ENCODE measurements at places on chromosomes 1 and 21.

GRCh38 chr1:199041173-199041914, 402.5 kb downstream of the PTPRC start:
- DNase-seq: no peak

DNA sequence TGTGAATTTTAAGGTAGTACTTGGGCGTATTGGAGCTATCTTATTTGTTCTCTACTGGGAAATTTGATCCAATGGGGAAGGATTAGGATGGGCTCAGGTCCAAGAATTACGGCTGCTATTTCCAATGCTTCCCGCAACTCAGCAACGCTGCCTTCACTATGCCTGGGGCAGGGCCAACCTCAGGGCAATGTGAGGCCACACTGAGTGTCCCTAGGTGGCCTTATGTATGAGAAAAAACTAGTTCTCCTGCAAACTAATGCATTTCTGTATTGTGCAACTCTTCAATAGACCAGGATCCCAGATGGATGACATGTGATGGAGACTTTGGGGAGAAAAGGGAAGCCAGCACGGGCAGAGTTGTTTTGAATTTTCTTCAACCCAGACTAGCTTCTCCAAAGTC, 168.1 kb downstream of the DUSP10 start:
- no peak for DNase-seq

DNA sequence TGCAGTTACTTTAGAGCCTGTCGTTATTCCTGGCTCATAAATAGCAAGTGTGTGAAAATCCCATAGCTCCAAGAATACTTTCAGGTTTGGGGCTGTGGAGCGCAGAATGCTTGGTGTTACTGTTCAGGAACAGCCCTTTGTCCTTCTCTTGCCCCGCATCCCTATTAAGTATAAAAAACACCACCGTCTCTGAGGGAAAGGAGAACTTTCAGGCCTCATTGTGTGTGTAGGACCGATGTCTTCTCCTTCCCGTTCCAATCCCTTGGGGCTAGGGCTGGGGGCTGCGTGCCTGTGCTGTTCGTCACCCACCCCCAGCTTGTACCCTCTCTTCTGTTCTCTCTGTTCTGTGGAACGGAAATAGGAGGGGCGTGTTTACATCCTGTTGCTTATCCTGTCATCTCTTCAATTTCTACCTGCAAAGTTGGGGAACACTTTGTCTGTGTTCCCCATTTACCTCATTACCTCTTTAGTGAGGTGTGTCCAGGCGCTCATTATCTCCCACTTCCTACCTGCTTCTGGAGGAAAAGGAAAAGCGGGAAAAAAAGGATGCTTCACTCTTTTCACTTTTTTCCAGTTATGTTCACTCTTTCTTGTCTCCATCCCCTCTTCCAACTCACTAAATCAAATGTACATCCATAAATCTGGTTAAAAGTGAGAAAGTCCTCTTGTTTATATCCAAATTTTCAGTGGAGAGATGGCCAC, 788 bp upstream of the TXNIP start:
- peak; percentile 33 for DNase-seq

DNA sequence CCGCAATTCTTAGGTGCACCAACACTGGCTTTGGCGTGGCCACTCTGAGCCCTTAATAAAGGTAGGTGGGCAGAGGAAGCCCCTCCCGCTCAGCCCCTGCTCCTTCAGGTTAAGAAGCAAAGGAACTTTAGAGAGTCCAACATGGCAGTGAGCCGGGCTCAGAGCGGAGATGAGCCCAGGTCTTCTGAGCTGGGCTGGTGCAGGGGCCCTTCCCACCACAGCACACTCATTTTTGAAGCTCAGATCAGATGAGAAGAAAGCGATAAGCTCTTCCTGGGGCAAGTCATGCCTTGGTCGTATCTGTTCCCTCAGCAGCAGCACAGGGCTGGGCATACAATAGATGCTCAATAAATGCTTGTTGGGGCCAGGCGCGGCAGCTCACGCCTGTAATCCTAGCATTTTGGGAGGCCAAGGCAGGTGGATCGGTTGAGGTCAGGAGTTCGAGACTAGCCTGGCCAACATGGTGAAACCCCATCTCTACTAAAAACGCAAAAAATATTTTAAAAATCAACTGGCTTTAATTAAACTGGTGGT, 51.1 kb upstream of the TARDBP start:
- no peak for DNase-seq

GRCh38 chr1:240190881-240191401, 99.3 kb downstream of the FMN2 start:
- DNase-seq: no peak

- no peak for DNase-seq
Observed at GRCh38 chr1:154769193-154769895, 100.7 kb downstream of the KCNN3 start.

DNA sequence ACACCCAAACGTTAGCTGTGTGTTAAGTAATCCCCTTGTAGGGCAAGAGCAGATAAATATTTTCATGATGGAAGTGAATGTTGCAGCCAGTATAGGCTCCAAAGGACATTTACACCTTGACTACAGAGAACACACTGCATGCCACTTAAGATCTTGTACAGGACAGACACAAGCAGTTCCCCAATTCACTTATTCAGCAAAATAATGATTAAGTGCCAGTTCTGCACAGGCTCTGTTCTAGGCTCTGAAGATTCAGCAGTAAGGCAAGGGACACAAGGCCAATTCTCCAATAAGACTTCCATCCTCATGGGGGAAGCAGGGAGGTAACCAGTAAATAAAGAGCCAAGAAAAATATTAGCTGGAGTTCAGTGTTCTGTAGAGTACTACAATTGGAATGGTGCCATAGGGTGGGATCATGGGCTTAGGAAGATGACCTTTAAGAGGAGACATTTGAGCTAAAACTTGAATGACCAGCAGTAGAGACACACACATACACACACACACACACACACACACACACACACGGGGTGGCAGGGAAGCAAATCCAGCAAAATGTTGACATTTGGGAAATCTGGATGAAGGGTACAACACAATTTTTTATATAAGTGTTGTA, 199.9 kb upstream of the JUN start:
- no peak for DNase-seq

GRCh38 chr1:84971957-84972356, 25.0 kb downstream of the MCOLN2 start:
- DNase-seq: no peak

DNA sequence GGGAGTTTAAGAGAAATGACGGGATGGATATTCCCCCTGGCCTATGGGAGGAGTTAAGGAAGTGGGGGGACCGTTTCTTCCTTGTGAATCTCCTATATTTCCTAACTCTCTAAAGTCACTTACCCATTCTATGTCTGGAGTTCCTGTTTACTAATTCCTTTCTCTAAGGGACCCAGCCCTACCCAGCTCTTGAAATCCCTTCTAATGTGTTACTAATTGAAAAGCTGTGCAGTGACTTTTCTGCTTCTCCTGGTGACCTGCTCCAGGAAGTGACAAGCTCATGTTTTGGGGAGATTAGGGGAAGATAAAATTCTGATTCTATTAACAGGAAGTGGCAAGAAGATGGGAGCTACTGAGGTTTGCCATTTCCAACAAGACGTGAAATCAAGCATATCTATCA, 4.0 kb upstream of the SAMSN1 start:
- no peak for DNase-seq

- DNase-seq: no peak
Observed at GRCh38 chr1:181100015-181100905, 11.8 kb downstream of the IER5 start.

GRCh38 chr1:46960250-46960649, 19.0 kb upstream of the CYP4A11 start:
- no peak for DNase-seq

- no peak for DNase-seq
Observed at GRCh38 chr1:22410928-22411495, 40.6 kb upstream of the ZBTB40 start.

DNA sequence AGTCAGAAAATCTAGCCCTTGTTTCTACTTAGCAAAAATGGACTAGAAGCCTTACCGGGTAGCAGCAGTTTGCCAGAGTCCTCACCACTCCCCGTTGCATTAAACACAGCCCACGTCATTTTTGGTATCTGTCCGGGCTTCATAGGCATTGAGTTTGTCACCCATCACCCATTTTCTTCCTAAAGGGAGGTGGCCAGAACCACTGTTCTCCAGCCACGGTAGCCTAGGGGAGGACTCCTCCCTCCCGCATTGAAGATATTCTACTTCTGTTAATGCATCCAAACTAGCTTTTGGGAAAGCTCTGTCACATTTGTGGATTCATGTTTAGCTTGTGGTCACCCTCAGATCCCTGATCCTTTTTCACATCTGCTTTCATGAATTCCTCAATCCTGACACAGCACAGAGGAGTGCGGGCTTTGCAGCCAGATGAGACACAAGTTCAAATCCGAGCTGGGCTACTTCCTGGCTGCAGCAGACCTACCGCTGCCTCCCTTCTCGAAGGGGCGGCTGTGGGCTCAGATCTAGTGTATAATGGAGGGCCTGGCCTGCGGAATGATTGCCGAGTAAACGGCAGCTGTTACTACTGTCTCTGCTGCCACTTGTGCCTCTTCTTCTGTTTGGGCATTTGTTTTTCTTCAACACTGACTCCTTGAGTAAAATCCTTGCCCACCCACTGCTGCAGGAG, 63.2 kb upstream of the EFHD2 start:
- no peak for DNase-seq

GRCh38 chr1:46522184-46522968, 29.1 kb downstream of the KNCN start:
- DNase-seq: no peak

GRCh38 chr1:180854456-180854855, 58.2 kb upstream of the KIAA1614 start:
- no peak for DNase-seq

DNA sequence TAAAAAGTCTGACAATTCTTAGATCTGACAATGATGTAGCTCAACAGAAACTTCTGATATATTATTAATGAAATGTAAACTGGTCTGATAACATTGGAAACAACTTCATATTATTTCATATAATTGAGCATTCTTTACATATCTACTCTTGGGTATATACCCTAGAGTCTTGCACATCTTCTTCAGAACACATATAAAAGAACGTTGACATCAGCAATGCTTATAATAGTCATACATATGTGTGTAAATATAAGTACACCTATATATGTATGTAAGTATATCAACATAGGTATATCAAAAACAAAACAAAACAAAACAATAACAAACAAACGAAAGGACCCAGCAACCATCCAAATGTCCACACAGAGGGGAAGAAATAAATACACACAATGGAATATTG, 38.4 kb downstream of the NRIP1 start:
- no peak for DNase-seq

- no peak for DNase-seq
Observed at GRCh38 chr21:29233611-29234540, 64.8 kb upstream of the BACH1 start.

- DNase-seq: no peak
Observed at GRCh38 chr1:94608852-94609530, 67.4 kb upstream of the F3 start.

- no peak for DNase-seq
Observed at GRCh38 chr1:185388815-185389214, 71.8 kb upstream of the IVNS1ABP start.

DNA sequence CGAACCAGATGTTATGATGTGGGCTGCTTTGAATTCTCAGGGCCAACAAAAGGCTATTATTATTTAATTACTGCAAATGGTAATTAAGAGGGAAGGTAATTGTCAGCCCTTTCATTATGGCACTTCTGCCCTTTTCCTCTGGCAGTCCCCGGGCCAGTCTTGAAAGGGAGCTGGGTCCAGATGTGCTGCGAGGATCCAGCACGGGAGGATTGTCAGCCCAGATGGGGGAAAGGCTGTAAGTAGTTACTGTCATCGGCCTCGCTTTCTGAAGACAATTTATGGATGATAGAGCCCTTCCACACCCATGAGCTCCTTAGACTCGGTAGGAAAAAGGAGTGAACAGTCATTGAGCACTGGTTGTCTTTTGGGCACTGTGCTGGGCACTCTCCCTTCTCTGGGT, 8.7 kb upstream of the ZNF362 start:
- DNase-seq: no peak

DNA sequence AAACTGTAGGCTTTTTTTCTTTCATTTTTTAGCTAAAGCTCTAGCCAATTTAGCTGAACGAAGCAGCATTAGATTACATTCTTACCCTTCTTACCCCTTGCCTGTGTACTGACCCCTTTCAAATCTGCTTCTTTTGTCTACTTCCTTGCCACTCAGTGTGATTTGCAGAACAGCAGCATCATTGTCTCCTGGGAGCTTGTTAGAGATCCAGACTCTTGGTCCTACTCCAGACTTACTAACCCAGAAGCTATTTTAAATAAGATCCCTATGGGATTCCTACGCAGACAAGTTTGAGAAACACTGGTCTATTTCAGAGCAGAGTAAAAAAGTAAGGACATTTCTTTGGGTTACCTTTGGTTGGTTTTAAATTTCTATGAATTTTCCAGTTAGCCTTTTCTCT, 13.8 kb downstream of the LRRC39 start:
- no peak for DNase-seq

DNA sequence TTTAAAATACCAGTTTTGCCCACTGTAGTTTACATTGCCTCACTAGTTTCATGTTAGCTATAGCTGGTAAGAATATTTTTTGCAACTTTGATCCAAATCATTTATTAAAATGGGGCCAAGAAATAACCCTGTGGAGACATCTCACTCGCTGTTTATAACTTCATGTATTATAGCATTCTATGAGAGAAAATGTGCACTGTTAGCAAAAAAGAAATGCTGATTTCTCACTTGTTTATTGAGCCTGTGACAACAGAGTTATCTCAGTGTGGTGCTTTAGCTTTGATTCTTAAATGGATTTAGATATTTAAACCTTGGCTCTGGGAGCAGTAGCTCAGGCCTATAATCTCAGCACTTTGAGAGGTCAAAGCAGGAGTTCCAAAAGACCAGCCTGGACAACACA, 127.9 kb downstream of the PIK3R3 start:
- DNase-seq: no peak

- no peak for DNase-seq
Observed at GRCh38 chr1:204883405-204883804, 12.7 kb downstream of the NFASC start.

DNA sequence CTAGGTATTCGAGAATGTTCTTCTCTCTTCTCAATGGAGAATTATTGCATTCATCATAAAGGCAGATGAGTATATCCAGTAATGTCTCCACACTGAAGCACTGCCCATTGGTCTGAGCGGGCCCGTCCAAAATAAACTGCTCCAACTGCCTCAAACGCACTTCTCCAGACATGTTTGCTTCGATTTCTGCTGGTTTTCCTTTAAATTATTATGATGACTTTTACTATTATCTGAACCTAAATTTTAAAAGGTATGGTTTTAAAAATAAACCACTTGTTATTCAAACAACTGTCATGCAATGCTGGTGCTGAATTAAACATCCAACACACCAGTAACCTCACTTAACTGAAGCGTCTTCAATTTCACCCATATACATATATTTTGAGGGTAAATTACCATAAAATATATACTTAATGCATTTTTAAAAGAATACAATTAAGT, 1.3 kb downstream of the CDC42BPA start:
- DNase-seq: no peak

GRCh38 chr1:7584643-7585042, 186.5 kb upstream of the VAMP3 start:
- no peak for DNase-seq

DNA sequence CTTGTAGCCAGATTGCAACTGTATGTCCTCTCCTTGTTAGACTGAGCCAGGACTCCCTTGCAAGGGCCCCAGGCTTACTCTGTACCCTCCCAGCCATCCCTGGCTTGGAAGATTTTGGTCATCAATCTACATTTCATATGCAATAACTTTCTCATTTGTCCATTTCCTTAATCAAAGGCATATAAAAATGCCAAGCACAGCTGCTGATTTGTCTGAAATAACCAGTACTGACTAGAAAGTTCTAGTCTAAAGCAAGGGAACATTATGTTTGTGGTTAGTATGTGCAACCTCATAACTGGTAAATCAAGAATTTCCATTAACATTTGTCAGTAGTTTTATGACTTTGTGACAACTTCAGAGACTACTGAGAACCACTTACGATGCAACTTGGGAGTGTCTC, 370.2 kb downstream of the ST6GALNAC3 start:
- DNase-seq: no peak

All from activated CD4-positive, alpha-beta T cell treated with anti-CD3 and anti-CD28 coated beads, Interleukin-2, amount 50 U/mL, for 24 hours (primary cell).